HFF-Myc (cell line): ENCODE measurements at places on chromosomes 2 and 18.

GRCh38 chr2:156464106-156464505 is 27.9 kb downstream of the GPD2 start:
- DNase-seq: no peak

DNA sequence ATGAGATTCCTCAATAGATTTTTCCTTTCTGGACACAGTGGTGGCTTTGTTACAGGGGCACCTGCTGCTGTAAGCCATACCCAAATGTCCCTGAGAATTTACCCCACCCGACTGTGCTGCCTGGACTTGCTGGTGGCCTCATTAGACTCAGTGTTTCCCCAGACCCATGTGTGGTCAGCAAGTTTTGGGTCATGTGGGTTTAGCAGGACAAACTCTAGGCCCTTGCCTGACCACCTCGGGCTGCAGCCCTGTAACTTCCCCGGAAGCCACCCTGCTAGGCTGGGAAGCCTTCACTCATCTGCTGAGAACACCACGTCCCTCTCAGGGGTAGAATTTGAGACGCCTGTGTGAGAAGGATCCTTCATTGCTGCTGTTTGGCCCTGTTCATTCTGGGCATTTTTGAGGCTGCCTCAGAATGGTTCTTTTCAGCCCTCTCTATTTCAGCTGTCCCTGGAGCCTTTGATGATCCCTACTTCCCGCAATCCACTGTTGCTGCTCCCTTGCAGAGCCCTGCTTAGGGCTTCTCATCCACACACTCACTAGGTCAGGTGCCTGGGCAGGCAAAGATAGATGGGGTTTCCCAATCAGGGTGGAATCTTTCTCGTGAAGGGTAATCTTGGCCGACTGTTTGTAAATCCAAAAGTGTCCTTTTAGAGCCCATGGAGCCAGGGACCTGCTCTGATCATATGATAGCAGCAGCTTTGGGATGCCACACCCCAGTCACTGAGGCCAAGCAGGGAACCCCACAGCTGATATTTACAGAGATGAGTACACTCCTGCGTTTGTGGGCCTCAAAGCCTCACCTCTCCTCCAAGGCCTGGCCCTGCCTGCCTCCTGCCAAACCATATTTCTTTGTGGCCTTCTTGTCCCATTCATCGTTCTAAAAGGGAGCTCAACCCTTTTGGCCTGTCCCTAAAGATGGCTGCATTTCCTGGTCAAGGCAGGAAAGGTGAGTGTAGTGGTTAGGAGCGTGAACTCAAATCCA is 6.7 kb downstream of the EHD3 start:
- DNase-seq: no peak

GRCh38 chr2:240891492-240892340 is 4.2 kb downstream of the MAB21L4 start:
- DNase-seq: no peak

- no peak for DNase-seq
Measured at GRCh38 chr18:43800584-43800983, 523.3 kb upstream of the SYT4 start.

DNA sequence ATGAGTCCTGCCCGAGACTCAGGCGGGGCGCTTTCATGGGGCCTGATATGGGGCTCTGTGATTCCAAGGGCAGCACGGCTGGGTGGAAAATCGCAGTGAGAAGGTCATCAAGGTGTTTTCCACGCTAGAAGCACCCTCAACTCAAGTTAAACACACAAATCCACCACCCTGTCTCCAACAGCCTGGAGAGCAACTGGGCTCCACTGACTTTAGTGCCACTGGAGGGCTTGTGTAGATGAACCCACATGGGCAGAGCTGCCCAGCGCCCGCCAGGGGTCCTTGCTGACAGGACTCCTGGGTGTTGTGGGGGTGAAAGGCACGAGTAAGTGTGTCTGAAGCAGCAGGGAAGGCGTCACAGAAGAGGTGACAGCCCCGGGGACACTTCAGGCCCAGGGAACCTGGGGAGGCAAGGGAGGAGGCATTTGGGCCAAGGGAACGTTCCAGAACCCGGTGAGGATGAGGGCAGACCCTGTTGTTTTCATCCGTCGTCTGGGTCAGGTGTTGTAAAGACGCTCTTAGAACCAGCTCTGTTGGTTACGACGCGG is 51.8 kb upstream of the CTDP1 start:
- no peak for DNase-seq

DNA sequence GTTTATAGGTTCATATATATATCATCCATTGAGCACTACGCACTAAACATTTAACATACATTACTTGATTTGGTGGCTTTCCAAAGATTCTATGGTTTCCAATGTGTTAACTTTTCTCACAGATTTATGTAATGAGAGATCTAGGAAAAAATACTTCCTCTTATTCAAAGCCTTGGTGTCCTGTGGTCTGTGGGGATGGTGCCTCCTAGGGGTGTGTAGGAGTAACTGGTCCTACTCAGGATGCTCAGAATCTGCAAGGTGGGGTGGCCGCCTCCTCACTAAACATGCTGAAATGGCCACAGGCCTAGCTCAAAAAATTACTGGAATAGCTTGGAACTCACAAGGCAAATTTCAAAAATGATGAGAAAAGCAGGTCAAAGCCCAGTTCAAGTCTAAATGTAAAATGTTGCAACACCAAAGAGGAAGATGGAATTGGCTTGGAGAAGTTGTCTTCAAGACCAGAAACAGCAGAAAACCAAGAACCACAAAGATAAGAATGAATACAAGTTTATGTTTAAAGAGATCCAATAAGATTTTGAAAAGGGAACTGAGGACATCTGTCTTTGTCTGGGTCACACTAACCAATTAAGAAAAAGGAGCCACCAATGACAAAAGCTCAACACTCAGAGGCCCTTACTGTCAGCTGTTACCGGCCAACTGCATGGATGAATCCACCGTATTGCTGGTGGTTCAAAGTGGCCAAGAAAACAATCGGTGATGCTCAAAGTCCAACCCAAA is 11.5 kb downstream of the GPR55 start:
- DNase-seq: no peak

- DNase-seq: peak; percentile 60
Measured at GRCh38 chr2:203498161-203498560, 36.9 kb downstream of the RAPH1 start.

DNA sequence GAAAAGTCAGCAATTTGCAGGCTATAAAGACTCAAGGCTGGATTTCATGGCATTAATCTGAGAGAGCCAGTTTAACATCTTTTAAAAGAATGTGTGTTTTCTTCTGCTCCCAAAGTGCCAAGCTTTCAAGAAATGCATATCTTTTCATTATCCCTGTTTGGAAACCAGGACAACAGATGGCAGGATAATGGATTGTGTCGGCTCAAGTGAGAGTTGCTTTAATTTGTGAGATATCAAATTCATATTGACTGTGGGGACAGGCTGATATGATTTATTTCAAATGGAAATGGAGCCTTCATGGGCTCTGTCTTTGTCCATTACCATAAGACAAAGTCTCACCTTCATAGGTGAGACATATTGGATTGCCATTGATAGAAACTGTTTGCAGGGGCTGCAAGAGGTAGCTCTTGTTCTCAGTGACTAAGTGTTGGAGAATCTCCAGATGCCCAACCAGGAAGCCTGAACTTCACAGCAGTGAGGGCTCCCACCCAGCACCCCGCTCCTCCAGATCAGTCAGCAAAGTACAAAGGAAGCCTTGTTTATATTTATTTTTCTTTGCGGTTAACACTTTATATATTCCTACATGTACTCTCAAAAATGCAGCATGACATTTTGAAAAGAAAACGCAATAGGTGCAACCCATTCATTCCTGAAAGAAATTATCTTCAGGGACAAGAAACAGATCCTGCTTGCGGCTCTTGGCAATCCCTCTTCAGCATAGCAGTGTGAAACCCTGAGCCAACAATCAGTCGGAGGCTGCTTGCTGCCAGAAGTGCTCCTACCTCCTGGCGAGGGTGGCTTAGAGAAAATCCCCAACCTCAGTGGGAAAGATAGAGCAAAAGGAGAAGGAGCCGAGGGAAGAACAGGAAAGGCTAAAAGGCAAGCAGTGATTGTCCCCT is 65.8 kb upstream of the ATL2 start:
- DNase-seq: no peak

DNA sequence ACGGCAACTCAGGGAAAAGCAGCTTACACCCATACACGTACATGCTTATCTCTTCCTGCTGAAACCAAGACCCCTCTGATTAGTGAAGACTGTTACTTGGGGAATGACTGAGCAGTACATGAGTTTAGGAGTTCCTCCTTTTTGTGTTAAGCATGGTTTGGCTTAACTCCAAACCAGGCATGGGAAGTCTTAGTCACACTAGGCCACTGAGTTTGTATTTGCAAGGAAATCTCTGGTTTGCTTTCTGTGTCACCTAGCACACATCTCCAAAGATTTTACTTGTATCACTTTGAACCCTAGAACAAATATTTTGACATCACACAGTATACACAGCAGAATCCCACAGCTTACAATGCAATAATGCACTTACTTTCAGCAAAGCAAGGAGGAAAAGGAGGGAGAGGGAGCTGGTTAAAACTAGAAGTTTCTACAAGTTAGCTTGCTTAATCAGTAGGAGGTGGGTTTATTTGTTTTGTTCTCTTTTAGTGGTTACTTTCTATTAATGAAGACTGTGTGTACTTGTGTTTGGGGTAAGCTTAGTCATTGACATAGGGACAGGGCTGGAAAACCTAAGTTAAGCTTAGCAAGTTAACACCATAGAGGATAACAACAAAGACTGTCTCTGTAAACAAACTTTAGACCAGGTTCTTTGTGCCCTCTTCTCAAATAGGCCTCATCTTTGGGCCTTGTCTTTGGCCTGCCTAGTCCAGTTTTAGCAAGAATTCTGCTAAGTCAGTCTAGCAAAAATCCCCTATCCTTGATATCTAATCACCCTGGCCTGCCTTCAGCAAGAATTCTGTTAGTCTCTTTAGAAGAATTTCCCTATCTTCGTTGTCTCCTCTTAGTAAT is 219.4 kb downstream of the MREG start:
- peak; percentile 83 for DNase-seq

DNA sequence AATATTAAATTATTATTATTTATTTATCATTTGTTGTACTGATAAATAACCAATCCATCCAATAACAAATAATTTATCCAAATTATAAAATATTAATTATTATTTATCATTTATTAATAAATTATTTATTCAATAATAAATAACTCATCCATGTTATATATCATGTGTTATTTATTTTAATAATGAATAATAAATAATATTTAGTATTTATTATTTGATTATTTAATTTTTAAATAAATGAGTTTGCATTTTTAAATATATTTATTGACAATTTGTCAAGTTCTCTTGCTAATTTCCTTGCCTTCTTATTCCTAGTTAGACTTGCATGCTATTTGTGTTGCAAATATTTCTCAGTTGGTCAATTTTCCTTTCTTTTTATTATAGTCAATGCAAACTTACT is 995.4 kb downstream of the TSN start:
- no peak for DNase-seq

- DNase-seq: no peak
Measured at GRCh38 chr2:38731090-38731489, 20.1 kb downstream of the SRSF7 start.

DNA sequence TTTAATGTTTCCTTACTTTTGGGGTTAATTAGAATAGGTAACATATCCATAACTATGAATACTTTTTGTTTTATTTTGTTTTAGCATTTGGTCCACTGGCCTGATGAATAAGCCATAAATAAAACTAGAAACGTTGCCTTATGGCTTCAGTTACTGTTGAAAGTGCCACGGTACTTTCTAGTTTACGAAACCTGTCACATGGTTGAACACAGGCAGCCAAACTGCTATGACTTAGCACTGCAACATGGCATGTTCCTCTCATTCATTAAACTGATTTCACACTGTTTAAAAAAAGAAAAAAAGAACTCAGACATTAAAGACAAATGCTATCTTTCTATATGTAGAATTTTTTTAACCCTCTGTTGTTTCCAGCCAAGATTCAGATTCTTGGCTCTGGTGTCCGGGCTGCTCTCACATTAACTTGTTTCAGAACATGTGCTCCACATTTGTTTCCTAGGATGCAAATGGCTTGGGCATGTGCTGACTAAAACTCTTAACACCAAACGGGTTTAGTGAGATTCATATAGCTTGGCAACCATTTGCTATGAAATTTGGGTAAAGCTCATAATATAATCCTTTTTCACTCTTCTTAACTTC is 323.9 kb upstream of the RND3 start:
- DNase-seq: no peak

DNA sequence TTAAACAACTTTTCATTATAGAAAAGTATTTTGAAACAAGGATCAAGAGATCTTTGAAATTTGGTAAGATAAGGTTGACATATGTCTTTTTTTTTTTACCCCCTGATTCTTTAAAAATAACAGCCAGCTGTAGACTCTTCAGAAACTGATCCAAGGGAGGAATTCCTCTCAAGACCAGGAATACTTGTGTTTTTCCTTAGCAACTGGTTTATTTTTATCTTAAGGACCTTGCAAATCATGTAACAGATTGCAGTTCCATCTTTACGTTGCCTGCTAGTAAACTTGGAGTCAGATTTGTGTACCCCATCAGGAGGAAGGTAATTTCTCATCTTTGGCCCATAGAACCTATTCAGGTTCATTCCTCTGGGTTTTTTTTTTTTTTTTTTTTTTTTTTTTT is 71.6 kb downstream of the BOLA3 start:
- DNase-seq: no peak

GRCh38 chr2:224206816-224207215 is 167.7 kb upstream of the SERPINE2 start:
- no peak for DNase-seq

- peak; percentile 86 for DNase-seq
Measured at GRCh38 chr2:111694700-111695101, 189.3 kb downstream of the ANAPC1 start.

DNA sequence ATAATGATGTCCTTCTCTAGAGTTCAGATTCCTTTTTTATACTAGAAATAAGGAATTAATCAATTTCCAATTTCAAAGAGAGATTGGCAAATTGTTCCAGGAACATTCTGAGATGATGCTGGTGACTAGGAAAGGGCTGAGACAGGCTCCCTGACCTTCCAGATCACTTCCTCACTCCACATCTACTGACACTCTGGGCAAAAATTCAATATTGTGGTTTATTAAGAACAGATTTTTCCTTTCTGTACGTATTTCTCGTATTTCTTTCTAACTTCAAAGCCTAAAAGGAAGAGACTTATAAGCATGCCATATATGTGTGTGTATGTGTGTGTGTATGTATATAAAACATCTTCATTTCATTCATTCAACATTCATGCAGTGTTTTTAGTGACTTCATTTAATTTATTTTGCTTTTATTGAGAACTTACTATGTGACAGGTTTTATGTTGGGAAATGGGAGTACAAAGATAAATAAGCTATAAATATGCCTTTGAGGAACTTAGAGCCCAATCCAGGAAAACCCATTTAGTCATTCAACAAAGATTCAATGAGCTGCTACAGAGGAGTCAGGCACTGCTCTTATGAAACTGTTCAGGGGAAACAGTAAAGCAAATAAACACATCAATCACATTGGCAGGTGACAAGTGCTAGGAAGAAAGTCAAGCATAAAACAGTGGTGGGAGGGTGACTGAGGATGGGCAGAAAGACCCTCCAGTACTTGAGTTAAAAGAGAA is 137.9 kb downstream of the RDH14 start:
- DNase-seq: no peak

- no peak for DNase-seq
Measured at GRCh38 chr2:136932700-136933099, 167.4 kb downstream of the THSD7B start.

DNA sequence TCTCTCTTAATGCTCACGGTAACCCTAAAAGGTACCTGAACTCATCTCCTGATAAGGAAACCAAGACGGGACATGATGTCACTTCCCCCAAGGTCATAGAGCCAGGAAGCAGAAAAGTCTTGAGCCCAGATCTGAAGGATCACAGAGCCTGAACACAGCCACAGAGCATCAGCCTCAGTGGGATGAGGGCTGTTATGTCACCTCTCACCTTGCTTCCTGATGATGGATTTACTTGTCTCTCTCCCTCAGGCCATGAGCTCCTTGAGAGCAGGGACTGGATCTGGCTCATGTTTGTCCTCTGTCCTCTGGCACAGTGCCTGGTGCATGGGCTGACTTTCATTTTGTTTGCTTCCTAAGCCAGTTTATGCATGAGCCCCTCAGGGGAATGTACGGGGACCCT is 54.2 kb downstream of the SERTAD2 start:
- DNase-seq: no peak
